ENCODE measurements at places on chromosomes 16 and 17. TPM values are rescaled to one million over a fixed set of nuclear protein-coding genes. Genes with fewer than 3 reads are reported as not detected.

DNA sequence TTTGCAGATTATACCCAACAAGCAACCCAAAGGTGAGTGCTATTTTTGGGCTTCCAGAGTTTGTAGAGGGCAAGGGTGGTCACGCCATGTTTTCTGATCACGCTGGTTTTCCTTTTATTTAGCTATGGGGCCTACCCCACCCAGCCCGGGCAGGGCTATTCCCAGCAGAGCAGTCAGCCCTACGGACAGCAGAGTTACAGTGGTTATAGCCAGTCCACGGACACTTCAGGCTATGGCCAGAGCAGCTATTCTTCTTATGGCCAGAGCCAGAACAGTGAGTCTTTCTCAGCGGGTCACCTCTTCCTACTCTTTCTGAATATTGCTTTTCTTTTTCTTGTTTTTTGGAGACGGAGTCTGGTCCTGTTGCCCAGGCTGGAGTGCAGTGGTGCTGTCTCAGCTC lies 2.5 kb downstream of the FUS start:
- no peak for DNase-seq

Gene PNPO
- polyA plus RNA-seq, result 38.7 TPM

- DNase-seq, result no peak
These were observed 80.0 kb downstream of the TIMM22 start for GRCh38 chr17:1076982-1077302.

GRCh38 chr16:14366447-14366846 lies 263.6 kb downstream of the PARN start:
- DNase-seq, result no peak

Gene ADCY7
- 10.0 TPM for polyA plus RNA-seq

DNA sequence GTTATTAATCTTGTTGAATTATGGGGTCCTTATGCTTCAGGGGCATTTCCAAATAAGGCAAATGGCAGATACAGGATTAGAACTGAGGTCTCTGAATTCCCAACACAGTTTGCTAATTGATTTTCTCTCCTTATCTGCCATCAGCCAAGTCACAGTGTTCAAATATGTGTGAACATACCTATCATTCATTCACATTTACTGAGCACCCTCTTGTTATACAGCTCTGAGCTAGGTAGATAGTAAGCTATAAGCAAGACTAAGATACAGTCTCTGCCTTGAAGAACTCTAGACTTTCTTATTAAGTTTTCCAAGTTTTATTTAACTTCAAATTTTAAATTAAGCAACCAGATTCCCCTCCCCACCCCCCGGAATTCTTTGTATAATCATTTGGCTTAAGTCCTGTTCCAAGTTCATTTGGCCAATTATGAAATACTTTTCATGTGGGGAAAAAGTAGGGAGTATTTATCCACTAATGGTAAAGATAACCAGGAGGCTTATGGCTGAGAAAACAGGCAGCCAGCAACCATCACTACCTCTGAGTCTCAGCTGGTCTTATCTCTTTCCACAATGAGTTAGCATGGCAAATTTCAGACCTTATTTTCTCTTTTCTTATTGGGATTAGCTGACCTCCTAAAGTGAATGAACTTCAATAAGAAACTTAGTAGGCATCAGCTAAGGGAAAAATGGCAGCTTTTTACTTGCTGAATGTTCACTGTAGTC lies 31.4 kb upstream of the CORO6 start:
- DNase-seq, result no peak

Gene MBTPS1
- 67.7 TPM for polyA plus RNA-seq

Gene RBBP6
- 61.8 TPM for polyA plus RNA-seq

DNA sequence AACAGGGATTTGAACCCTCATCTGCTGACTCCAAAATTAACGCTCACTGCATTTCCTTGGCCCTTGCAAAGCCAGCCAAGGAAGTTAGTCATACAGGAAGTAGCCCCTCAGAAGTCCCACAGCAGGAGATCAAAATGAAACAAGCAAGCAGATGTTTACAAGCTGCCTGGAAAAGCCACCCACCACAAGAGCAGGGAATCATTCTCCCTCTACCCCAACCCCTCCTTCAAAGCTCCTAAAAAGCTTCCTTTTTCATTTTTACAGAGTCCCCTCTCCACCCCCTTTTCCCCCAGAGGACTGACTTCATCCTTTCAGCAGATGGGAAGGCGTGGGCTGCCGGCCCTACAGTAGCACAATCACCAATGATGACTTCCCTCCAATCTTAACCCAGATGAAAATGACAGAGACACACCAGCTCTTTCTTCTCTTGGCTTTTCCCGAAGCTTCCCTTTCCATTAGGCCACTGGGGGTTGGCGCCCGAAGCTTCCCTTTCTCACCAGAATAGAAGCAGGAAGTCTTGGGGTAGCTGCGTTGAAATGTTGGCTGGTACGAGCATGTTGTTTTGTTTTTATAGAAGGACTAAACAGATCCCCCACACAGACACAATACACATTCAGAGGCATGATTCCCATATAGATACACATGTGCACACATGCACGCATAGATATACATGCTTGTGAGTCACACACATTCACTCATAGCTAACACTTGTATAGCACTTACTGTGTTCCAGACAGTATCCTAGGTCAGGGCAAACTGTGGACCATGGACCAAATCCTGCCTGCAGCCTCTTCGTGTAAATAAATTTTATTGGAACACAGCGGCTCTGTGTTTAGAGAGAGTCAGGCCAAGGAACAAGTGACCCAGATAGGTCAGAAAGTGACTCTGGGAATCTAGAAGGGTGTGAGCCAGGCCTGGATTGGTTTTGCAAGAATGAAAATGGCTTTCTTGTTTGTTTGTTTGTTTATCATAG lies 17.4 kb downstream of the ITPRIPL2 start:
- peak; percentile 55 for DNase-seq

Gene SLC38A8
- 0.12 TPM for polyA plus RNA-seq
